Glutamatergic neuron (in vitro differentiated cells): ENCODE measurements at places on chromosomes 2 and 18. TPM values are rescaled to one million over a fixed set of nuclear protein-coding genes. Genes with fewer than 3 reads are reported as not detected.

DNA sequence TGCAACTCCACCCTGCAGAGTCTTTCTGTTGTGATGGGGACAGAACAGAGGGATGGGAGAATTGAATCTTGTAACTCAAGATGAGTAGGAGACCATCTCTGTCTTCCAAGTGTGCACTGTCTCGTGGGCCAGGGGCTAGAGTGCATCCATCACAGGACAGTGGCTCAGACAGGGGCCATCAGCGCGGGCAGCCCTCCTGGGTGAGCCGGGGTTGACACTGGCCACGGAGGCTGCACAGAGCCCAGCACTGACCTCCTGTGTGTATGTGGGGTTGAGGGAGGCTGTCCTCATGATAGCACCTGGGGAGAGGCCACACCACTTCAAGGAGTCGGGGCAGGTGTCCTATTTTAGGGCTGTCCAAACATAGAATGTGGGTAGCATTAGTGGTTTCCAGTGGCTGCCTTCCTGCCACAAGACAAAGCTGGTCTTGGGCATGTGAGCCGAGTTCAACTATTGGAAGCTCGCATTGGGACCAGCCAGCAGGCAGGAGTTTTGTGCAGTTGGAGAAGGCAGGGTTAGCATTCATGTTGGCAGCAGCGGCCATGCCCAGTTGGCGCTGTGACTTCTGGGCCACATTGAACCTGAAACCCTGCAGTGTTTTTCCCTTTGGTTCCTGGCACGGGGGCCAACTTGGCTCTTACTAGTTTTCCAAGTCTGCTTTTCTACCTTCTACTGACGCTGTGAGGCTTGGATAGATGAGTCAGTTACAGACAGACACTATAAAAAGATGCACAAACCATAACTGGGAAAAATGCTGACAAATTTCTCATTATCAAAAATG is 45.3 kb downstream of the ACOXL start:
- DNase-seq = no peak

IL1RN gene
- total RNA-seq = not detected

GRCh38 chr2:229127471-229127870 is 143.6 kb downstream of the PID1 start:
- no peak for DNase-seq

GPR155 gene
- 51.1 TPM for total RNA-seq

DNA sequence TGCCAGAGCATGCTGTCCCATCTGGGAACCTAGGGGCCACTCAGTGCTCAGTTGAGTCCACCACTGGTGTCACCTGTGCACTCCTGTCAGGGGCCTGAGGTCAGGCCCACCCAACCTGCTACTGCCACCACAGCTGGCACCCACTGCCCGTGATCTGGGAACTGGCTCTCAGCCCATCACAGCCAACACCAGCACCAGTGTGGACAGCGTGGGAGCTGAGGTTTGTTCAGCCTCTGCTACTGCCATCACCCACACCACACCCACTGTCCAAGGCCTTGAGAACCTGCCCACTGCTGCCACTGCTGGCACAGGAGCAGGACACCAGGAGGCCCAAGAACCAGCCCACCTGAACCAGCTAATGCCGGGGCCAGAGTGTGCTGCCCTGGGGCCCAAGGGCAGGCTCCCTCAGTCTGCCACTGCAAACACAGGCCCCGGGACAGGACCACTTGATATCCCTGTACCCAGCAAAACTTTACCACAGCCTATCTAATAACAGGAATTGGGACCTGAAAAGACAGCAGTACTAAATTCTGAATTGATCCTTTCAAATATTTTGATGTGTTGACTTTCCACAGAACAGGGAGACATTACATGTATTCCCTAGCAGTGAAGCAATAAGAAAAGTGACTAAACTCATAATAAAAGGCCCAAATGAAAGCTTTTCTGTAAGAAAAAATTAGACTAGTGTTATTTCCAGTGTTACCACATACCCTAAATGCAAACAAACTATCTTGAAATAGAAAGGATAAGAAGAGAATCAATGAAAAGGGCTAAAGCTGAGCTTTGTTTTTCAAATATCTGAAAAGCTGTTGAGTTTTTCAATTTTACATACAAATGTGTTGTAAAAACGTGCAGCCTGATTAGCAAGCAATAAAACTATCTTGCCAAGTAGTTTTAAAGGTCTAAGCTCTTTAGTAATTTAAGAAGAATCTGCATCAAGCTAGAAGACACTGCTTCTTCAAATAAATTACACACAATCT is 640.7 kb downstream of the METTL4 start:
- DNase-seq = no peak

GRCh38 chr2:122478117-122478516 is 722.7 kb downstream of the TSN start:
- no peak for DNase-seq

DNA sequence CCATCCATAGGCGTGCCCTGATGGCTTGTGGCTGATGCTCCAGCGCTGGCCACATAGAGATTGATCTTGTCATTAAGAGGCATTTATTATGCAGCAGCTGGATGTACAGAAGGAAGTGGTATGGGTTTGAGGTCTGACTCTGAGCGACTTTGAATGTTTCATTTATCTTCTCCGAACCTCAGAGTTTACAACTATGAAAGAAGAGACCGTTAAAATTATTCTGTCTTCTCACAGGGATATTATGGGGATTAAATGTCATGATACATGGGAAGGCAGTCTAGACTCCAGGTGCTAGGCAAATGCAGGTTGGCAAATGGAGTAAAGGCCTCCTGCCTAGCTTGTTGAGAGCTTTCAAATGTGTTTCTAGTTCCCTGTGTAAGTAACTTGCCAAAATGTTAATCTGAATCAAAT is 30.3 kb downstream of the MOGAT1 start:
- no peak for DNase-seq

GRCh38 chr2:5854797-5855196 is 162.6 kb downstream of the SOX11 start:
- no peak for DNase-seq

SATB2 gene
- total RNA-seq = 20.8 TPM

ZNF396 gene
- total RNA-seq = 2.1 TPM

ASXL3 gene
- 45.6 TPM for total RNA-seq

- DNase-seq = no peak
These were observed 343.6 kb upstream of the SYT4 start for GRCh38 chr18:43620936-43621335.

DNA sequence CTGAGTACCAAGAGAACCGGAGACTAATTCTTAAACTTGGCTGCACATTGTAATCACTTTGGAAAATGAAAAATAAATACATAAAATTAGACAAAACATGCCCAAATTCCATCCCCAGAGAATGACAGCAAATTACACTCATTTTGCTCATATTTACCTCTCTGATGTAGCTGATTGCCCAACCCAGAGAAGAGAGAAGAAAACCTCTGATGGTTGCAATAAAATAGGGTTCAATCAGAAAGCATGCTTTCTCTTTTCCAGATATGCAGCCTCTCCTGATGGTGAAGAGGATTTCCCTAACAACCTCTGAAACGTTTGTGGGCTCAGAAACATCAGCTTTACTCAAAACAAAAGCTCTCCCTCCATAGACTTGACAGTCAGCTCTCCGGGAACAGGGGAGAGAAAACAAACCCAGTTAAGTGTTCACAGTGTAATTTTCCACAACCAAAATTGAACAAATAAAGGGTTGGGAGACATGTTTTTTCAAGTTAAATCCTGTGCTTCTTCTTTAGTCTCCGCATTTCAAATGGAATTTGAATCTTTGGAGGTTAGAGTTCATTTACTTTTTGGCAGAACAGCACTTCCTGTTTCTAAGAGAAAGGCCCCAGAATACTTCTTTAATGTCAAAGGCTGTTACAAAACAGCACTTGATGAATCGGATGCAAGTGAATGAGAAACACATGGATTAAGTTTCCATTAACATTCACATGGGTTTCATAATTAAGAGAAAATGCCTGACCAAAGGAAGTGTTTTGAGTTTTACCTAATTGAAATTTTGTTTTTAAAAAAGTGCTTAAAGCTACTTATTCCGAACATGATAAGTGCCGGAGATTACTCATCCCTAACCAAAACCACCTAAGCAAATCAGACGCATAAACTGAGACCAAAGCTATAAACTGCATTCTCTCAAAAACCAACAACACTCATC is 570.1 kb upstream of the SYT4 start:
- no peak for DNase-seq

DNA sequence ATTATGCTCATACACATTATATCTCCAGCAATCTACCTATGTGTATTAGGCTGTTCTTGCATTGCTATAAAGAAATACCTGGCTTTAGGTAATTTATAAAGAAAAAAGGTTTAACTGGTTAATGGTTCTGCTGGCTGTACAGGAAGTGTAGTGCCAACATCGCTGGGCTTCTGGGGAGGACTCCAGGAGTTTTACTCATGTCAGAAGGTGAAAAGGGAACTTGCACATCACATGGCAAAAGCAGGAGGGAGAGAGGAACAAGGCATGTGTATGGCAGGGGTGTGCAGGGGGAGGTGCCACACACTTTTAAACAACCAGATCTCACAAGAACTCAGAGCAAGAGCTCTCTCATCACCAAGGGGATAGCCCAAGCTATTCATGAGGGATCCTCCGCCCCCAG is 715.4 kb upstream of the ZEB2 start:
- no peak for DNase-seq

GRCh38 chr2:2108756-2109155 is 222.3 kb downstream of the MYT1L start:
- no peak for DNase-seq

CKAP2L gene
- total RNA-seq = 3.3 TPM

GRCh38 chr18:62767321-62767720 is 52.0 kb downstream of the PHLPP1 start:
- DNase-seq = no peak

RFTN2 gene
- total RNA-seq = 2.5 TPM
